ENCODE measurements at places on chromosomes 5 and 9. TPM values are rescaled to one million over a fixed set of nuclear protein-coding genes. Genes with fewer than 3 reads are reported as not detected.
A peak's percentile ranks its signal among the peaks of the same experiment; 100 is the strongest.

DNA sequence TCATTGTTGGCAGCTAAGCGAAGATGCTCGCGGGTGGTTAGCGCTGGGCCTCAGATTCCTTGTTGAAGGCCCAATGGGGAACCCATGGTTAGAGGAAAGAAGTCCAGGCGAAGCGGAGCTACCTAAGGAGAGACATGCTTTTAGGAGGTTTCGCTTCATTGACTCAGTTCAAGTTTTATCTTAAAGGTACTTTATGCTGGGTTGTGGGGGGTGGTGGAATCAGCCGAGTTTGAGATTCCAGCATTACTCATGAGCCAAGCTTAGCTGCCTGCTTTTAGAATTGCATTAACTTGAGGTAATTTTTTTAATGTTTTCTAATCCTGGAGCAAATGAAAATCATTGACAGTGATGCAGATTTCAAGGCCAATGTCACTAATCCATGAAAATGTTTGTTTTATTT is 16.1 kb downstream of the MEGF10 start:
- no peaks in the 10 kb centered on the region for H3K4me1 ChIP-seq
- no peaks in the 10 kb centered on the region for H3K27me3 ChIP-seq
- H3K4me3 ChIP-seq: no peak overlapping the region
- no peaks in the 10 kb centered on the region for H3K36me3 ChIP-seq

DNA sequence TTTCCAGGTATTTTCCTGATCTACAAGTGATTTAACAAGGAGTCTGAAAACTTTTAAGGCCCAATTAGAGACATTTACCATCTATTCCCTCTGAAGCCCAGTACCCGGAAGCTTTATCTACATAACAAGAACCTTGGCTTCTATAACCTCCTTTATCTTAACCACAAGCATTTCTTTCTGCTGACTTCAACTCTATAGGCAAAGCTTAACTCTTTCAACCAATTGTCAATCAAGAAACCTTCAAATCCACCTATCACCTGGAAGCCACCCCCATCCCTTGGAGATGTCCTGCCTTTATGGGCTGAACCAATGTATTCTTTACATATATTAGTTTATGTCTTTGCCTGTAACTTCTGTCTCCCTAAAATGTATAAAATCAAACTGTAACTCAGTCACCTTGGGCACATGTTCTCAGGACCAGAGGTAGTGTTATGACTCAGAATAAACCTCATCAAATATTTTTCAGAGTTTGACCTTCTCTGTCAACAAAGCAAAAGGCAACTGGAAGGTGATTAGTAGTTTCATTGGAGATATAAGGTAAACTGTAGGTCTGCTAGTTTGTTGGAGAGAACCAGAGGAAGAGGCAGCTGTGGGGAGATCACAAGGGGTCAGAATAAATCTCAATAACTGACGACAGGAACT is 13.0 kb upstream of the RIMOC1 start:
- no peak for DNase-seq
- peak overlapping the region; percentile 16 for H3K27ac ChIP-seq
- H3K27me3 ChIP-seq: no peaks in the 10 kb centered on the region
- H3K4me3 ChIP-seq: no peak overlapping the region
- H3K36me3 ChIP-seq: no peaks in the 10 kb centered on the region

ZNF79 gene
- total RNA-seq: 5.4 TPM

SPATA31C1 gene
- not detected for total RNA-seq

BARX1 gene
- total RNA-seq: not detected

DNA sequence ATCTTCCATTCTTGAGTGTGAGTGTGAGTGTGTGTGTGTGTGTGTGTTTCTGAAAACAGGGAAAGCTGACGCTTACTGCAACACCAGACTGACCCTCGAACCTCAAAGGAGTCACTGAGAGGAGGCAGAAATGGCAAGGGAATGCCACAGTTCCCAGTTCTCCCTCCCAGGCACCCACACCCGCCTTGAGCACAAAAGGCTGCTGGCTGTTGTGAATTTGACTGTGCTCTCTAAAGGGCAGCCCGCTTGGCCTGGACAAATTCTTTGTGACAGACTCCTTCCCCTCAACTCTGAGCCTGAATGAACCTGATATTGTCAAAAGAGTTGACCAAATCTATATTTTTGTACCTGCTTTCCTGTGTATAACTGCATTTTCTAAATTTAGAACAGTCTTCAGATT is 245.7 kb upstream of the IRX2 start:
- no peaks in the 10 kb centered on the region for H3K4me1 ChIP-seq
- no peaks in the 10 kb centered on the region for H3K36me3 ChIP-seq
- no peak overlapping the region for H3K27ac ChIP-seq
- H3K4me3 ChIP-seq: no peak overlapping the region
- DNase-seq: no peak
- H3K27me3 ChIP-seq: no peaks in the 10 kb centered on the region

GRCh38 chr9:37639109-37639762 is 11.5 kb upstream of the FRMPD1 start:
- no peak overlapping the region for H3K27ac ChIP-seq
- H3K36me3 ChIP-seq: no peaks in the 10 kb centered on the region
- H3K27me3 ChIP-seq: no peaks in the 10 kb centered on the region
- DNase-seq: no peak
- H3K4me1 ChIP-seq: no peaks in the 10 kb centered on the region

DNA sequence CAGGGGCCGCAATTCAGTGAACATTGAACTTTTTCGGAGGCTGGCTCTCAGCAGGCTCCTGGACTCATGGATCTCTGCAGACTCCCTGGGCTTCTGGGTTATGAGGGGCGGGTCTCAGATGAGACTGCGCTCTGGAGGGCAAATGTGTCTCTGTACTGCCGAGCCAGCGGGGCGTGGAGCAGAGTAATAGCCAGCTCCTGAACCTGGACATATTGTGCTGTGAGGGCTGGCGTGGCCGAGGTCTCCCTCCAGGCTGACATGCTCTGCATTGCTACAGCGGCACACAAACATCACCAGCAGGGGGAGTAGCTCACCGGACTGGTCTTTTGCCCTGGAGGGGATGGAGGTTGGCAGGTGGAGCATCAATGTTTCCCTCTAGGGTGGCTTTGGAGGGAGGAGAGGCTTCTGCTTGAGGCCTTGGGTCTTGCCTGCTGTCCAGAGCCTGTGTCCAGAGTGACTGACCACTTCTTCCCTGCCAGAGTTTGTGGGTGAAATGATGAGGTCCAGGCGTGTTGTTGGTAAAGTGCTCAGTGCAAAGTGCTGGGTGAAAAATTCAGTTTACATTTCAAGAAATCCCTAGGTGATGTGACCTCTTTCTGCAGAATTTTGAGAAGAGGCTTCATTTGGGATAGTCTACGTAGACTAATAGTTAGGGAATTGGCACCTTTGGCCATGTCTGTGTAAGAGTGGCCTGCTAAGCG is 10.9 kb upstream of the GADD45G start:
- H3K36me3 ChIP-seq: no peaks in the 10 kb centered on the region
- H3K4me3 ChIP-seq: no peak overlapping the region
- no peaks in the 10 kb centered on the region for H3K27me3 ChIP-seq
- peak; percentile 77 for DNase-seq
- peaks cover 10% of the 10 kb centered on the region for H3K4me1 ChIP-seq

DNA sequence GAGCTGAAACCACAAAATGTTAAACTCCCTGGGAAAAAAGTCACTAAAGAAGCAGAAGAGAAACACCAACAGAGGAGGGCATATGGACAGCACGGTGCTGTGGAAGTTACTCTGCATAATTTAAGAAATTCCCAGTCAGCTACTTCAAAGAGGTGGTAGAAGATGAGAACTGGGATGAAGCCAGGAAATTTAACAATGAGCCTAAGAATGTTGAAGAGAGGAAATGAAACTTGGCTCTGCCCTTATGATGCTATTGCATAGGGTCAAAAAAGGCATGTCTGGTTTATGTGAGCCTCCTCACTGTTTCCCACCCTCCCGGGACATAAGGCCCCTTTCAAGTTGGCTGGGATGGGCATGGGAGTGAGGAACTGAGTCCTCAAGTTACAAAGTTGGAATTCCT is 25.4 kb upstream of the SNX18 start:
- H3K36me3 ChIP-seq: no peaks in the 10 kb centered on the region
- H3K27ac ChIP-seq: no peak overlapping the region
- H3K27me3 ChIP-seq: no peaks in the 10 kb centered on the region

GRCh38 chr5:7925961-7926695 is 57.2 kb downstream of the MTRR start:
- no peaks in the 10 kb centered on the region for H3K36me3 ChIP-seq
- H3K27ac ChIP-seq: no peak overlapping the region
- DNase-seq: no peak
- H3K4me1 ChIP-seq: no peaks in the 10 kb centered on the region

TERT gene
- total RNA-seq: 4.0 TPM

PCDHB9 gene
- total RNA-seq: not detected

- DNase-seq: no peak
- H3K36me3 ChIP-seq: peaks cover 28% of the 10 kb centered on the region
- no peak overlapping the region for H3K4me3 ChIP-seq
- H3K4me1 ChIP-seq: peaks cover 12% of the 10 kb centered on the region
- H3K27me3 ChIP-seq: peaks cover 18% of the 10 kb centered on the region
These were observed 7.2 kb downstream of the PCDHGC5 start for GRCh38 chr5:141496038-141496437.

DNA sequence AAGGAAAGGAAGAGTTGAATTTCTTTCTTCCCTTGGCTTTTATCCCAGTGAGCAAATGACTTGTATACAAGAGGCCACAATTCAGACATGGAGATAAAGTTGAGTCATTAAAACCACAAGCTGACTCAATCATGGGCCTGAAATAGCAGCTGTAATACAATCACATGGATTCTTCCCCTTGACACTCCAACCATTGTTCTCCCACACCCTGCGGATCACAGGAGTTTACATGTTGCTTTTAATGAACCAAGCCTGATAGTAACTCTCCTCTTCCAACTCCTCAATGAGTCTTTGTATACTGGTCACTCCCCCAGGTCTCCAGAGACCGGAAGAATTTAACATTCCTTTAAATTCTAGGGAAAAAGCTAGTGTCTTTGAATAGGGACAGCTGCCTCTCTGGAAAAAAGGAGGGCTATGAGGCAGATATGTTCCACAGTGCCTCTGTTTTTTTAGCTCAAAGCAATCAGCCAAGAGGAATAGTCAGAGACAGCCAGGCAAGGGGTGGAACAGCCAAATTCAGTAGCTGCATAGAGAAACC is 32.4 kb downstream of the PCDHGC5 start:
- peaks cover 14% of the 10 kb centered on the region for H3K36me3 ChIP-seq
- H3K4me1 ChIP-seq: peaks cover 24% of the 10 kb centered on the region
- H3K27me3 ChIP-seq: no peaks in the 10 kb centered on the region
- no peak overlapping the region for H3K4me3 ChIP-seq
- H3K27ac ChIP-seq: peak overlapping the region; percentile 57

GRCh38 chr5:124822647-124823046 is 76.2 kb upstream of the ZNF608 start:
- no peaks in the 10 kb centered on the region for H3K36me3 ChIP-seq
- no peak overlapping the region for H3K27ac ChIP-seq
- peaks cover 30% of the 10 kb centered on the region for H3K4me1 ChIP-seq
- H3K27me3 ChIP-seq: no peaks in the 10 kb centered on the region
- H3K4me3 ChIP-seq: no peak overlapping the region

PCDHGB6 gene
- 5.9 TPM for total RNA-seq

WNK2 gene
- total RNA-seq: 700 TPM

DNA sequence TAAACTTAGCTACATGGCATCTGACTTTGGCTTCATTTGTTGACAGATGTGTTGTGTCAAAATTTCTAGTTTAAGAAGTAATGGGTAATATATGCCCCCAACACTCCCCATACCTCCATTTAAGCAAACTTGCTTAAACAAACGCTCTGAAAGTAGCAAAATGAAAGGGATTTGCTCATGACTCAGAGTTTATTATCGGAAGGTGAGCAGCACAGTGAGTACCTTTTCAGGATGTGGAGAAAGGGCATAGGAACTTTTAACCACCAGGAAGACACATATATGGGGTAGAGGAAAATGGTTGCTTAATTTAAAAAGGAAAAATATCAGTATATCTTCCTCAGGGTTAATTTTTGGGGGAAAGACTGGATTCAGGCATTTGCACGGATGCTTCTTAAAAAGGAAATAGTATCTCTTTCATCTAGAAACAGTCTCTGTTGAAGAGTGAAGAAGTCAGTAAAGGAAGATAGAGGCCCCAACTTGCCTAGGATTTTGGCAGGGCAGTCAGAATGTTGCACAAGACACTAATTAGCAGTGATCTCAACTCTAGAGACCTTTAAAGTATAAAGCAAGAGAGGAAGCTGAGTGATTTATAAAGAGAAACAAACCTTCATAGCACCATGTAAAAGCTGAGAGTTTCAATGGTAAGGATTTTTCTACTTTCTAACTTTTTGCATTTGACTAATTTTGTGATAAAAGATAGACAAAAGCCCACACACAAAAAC is 155.1 kb downstream of the TRIO start:
- DNase-seq: no peak
- H3K36me3 ChIP-seq: peaks cover 81% of the 10 kb centered on the region
- H3K27ac ChIP-seq: peak overlapping the region; percentile 10
- no peaks in the 10 kb centered on the region for H3K27me3 ChIP-seq
- no peak overlapping the region for H3K4me3 ChIP-seq
- no peaks in the 10 kb centered on the region for H3K4me1 ChIP-seq

GRCh38 chr5:124478264-124478663 is 268.2 kb downstream of the ZNF608 start:
- no peak overlapping the region for H3K27ac ChIP-seq
- H3K36me3 ChIP-seq: no peaks in the 10 kb centered on the region
- no peaks in the 10 kb centered on the region for H3K4me1 ChIP-seq
- no peaks in the 10 kb centered on the region for H3K27me3 ChIP-seq
- DNase-seq: no peak

DNA sequence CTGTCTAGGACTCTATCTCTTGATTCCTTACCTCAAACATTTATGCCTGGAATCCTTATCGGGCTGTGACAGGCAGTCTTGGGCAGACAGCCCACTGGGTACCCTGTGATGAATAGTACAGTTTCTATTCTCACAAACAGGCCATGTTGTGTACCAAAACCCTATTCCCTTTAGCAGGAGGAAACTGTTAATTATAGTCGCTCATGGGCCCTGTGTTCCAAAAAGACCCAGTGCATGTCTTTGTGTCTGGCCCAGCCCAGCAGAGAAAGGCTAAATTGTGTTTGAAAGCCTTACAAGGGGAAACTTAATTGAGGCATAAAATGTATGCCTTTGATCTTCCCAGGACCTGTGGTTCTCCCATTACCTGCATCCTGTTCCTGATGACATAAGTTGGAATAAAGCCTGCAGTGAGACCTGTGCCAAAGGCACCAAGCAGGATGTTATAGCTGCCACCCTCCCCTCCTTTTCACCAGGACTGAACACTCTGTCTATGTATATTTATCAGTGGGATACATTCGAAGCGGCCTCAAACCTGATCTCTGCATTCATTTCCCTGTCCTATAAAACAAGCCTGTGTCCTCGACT is 43.3 kb downstream of the TLR4 start:
- H3K4me1 ChIP-seq: peaks cover 10% of the 10 kb centered on the region
- H3K27ac ChIP-seq: no peak overlapping the region
- H3K4me3 ChIP-seq: no peak overlapping the region
- H3K36me3 ChIP-seq: no peaks in the 10 kb centered on the region
- H3K27me3 ChIP-seq: no peaks in the 10 kb centered on the region

DNA sequence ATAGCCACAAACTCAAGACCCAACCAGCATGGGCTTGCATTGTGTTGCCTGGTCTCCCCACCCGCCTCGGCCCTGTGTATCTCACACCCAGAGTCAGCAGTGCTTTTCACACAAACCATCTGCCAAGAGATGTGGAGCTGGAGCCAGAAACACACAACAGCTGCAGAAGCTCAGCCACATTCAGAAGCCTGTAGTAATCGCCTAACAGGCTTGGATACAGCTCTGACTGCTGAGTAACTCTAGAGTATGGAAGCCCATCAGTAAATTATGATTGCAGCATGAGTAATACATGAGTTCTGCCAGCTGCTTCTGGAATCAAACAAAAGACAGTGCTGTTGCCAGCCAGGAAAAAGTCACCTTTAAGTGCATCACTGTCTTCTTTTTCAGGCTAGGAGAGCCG is 16.0 kb downstream of the TEK start:
- no peaks in the 10 kb centered on the region for H3K36me3 ChIP-seq
- H3K4me3 ChIP-seq: no peak overlapping the region
- H3K27me3 ChIP-seq: no peaks in the 10 kb centered on the region

KIF27 gene
- total RNA-seq: 21.0 TPM

ACTBL2 gene
- total RNA-seq: not detected
